ENCODE measurements at places on chromosomes 2 and 18.
A peak's percentile ranks its signal among the peaks of the same experiment; 100 is the strongest.

- peak; percentile 13 for DNase-seq
Measured at GRCh38 chr2:135997380-135997779, 12.0 kb upstream of the DARS1 start.

DNA sequence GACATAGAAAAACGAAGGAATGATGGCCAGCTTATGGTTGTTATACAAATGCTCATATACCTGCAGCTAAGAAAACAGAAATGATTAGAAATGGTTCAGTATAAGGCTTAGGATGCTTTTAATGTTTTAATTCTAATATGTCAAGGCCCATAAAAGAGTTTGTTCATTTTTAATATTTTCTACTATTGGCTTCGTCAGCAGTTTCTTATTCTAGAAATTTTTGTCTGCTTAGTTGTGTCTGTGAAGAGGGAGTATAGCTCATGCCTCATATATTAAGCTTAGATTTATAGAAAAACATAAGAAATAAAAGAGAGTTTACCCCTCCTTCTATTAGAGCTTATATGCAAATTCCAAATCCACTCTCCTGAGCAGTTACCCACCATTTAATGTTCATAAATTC lies 292.6 kb downstream of the SLC8A1 start:
- no peak for DNase-seq

DNA sequence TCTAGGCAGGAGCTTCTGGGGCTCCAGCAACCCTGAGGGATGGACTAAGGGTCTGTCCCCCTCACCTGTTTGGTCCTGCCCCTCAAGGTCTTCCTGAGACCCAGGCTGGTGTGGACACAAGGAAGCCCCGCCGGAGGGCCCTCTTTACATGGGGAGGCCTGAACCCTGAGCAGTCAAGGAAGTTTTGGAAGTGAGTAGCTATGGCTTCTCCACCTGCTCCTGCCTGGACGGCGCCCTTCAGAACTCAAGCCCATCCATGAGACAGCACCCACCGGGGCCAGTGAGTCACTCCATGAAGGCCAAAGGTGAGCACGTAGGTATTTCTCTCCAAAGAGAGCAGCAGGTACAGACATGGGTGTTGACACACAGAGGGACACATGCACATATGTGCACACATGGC lies 98.2 kb upstream of the CTDP1 start:
- DNase-seq, result no peak

DNA sequence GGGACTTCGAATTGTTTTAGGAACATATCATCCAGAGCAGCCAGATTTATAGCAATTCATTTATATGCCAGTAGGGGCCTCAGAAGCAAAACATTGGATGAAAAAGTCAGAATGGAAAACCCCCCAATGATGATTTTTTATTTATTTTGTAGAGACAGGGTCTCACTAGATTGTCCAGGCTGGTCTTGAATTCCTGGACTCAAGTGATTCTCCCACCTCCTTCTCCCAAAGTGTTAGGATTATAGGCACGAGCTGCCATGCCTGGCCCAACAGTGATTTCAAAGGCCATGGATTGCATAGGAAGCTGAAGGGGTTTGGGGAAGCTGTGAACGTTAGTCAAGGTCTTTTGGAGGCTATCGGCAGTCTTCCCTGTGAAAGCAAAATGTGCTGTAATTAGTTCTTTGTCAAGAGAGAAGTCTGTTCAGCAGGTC lies 21.9 kb upstream of the MCFD2 start:
- no peak for DNase-seq

- DNase-seq, result no peak
Measured at GRCh38 chr2:20156836-20157192, 68.1 kb downstream of the SDC1 start.
